ENCODE measurements at places on chromosomes 16 and 17. TPM values are rescaled to one million over a fixed set of nuclear protein-coding genes. Genes with fewer than 3 reads are reported as not detected.

KCNJ18 gene
- not detected for total RNA-seq

HYDIN gene
- total RNA-seq = 1.1 TPM

OR1F1 gene
- total RNA-seq = 0.32 TPM

GRCh38 chr17:65374966-65375365 lies 186.5 kb downstream of the AXIN2 start:
- no peak for DNase-seq
- H3K4me3 ChIP-seq = no peak overlapping the region
- no peaks in the 10 kb centered on the region for H3K36me3 ChIP-seq
- H3K4me1 ChIP-seq = no peaks in the 10 kb centered on the region

- DNase-seq = peak; percentile 20
- H3K27ac ChIP-seq = peak overlapping the region; percentile 100
Observed at GRCh38 chr16:71807905-71808592, 585 bp downstream of the AP1G1 start.

DNA sequence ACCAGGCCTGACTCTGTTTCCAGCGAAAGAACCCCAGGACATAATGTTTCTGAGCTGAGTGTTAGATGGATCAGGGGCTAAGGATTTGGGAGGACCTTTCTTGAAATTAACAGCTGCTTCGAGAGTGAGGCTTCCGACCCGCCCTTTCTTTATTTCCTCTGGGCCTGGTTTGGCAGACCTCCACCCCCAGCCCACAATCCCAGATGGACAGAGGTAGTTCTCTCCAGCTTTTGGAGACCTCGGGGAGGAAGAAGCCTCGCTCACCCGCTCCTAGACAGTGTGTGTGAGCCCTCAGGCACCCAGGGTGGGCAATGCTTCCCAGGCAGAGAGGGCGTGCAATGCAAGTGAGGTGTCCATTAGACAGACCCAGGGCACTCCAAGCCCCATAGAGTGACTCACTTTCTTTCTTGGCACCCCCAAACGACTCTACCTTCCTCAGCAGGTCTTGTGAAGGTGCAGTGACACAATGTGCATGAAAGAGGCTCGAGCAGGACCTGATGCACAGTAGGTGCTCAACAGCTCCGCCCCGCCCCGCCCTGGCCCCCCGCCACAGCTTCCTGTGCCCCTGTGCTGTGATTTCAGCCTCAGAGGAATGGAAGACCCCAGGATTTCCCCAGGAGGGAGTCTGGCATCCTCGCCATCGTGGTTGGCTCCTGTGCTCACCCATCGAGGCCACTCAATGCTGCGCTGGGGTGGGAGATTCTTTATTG lies 50.7 kb upstream of the TOB1 start:
- H3K36me3 ChIP-seq = no peaks in the 10 kb centered on the region
- H3K4me1 ChIP-seq = peaks cover 12% of the 10 kb centered on the region
- no peak for DNase-seq
- H3K27ac ChIP-seq = no peak overlapping the region
- H3K4me3 ChIP-seq = no peak overlapping the region

GRCh38 chr16:28112908-28113307 lies 49.4 kb upstream of the GSG1L start:
- peaks cover 38% of the 10 kb centered on the region for H3K36me3 ChIP-seq
- no peak overlapping the region for H3K27ac ChIP-seq
- no peak overlapping the region for H3K4me3 ChIP-seq
- H3K4me1 ChIP-seq = no peaks in the 10 kb centered on the region

Measured in astrocyte (in vitro differentiated cells and primary cell).